Activated T-helper 2 cell treated with anti-CD3 and anti-CD28 coated beads, Interferon-gamma antibody, Interleukin-2, Interleukin-4, amounts not matched to agents 10 μg/mL and 5 μg/mL and 100 μg/mL, durations not matched to agents 14 hours and 24 hours and 36 hours (primary cell): ENCODE measurements at places on chromosomes 13 and 19. TPM values are rescaled to one million over a fixed set of nuclear protein-coding genes. Genes with fewer than 3 reads are reported as not detected.

TMEM86B gene
- total RNA-seq, result 6.0 and 6.7 TPM in 2 replicates

ZFR2 gene
- 0.27 and 0.32 TPM in 2 replicates for total RNA-seq

GRCh38 chr19:34075661-34076091 is 96.6 kb upstream of the LSM14A start:
- DNase-seq, result no peak

GRCh38 chr19:567296-567900 is 5.0 kb upstream of the BSG start:
- no peak for DNase-seq

DNA sequence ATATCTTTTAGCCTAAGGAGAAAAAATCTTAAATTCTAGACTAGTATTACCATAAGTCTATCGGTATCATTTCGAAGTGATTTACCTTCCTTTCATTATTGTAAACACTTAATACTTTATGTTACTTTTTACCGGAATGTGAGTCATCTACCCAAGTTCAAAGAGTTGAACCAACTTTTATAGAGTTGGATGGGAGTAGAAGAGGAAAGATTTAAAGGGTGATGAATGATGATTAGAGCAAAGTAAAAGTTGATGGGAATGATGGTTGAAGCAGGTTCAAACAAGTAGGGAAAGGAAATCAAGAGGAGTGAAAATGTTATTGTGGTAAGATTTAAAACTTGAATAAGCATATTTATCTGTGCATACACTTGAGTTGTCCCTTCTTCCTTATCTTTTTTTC is 11.3 kb upstream of the LPAR6 start:
- no peak for DNase-seq
